Substantia nigra (tissue), 51 donors: ENCODE measurements at places on chromosomes 3 and 15.

- DNase-seq: no peak
Observed at GRCh38 chr3:43317461-43318316, 31.3 kb downstream of the SNRK start.

DNA sequence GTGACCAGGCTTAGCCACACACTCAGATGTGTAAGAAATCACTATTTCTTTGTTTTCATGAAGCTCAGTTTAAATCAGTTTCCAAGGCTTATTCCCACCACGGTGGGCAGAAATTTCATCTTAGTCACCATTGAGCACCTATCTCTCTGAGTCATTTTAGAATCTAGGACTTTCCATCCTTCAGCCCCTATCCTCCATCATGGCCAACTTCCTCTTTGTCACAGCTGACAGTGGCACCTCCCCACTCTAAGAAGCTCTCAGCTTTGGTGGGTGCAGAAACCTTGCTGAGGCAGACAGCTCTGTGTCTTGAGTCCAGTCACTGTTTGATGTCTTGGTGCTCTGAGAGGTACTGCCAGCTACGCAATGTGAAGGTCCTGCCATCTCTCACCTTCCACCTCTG, 32.9 kb downstream of the SNTN start:
- no peak for DNase-seq

DNA sequence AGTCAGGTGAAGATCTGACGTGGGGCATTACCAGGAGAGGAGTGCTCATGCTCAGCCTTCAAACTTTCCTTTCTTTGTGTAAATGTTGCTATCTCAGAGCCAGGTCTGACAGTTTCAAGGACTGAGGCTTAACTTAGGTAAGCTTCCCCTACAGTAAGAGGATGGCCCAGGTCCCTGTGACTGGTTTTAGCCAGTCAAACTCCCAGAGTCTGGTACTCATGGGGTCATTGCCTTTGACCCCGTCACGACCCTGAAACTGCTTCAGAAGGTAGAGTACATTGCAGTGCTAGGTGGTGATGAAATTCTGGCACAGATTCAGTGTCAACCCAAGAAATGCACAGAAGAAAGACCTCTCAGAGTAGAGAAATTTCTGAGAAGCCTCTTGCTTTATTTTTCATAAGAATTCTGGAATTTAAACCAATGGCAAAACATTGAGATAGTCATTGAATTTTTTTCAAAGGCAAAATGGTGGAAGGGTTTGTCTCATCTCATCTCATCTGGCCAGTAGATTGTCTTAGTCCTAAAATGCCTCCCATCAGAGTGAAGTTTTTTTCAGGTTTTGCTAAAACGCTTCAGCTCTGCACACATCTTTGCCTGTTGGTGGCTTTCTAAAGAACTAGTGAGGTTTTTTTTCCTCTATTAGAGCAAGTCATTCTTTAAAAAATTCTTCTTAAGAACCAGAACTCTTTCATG, 23.1 kb downstream of the ZBTB38 start:
- DNase-seq: no peak

DNA sequence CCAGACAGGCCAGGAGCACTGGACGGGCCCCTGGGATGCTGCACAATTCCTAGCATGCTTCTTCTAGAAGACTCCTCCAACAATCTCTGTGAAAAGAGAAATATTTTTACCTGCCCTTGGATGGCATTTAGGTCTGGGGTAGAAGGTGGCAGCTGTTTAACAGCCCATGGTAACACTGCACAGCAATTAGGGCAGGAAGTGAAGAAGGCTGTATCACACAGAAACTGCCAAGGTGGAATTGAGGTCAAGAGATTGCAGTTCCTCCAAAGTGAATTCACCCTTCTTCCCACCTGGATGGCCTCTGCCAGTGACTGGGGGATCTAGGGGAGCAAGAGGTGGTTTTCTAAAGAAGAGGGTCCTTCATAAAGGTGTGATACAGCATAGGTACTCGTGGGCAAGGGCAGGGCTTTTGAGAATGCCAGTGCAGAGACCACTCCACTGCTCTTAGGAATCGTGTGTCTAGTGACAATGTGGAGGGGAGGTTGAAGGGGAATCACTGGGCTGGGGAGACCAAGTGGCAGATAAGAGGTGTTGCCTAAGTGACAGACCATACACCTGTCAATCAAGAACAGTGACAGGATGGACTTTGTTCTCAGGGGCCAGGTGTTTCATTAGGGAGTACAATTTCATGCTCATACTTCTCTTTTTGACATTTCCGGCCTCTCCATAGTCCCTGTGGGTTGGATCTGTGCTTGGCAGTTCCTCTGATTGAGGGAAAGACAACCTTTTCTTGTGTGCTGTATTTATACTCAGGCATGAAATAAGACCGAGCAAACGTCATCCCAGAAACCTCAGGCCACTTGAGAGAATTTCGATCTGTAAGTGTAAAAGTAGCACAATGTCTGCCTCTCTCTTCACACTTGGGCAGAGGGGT, 83.5 kb upstream of the BCL6 start:
- no peak for DNase-seq

DNA sequence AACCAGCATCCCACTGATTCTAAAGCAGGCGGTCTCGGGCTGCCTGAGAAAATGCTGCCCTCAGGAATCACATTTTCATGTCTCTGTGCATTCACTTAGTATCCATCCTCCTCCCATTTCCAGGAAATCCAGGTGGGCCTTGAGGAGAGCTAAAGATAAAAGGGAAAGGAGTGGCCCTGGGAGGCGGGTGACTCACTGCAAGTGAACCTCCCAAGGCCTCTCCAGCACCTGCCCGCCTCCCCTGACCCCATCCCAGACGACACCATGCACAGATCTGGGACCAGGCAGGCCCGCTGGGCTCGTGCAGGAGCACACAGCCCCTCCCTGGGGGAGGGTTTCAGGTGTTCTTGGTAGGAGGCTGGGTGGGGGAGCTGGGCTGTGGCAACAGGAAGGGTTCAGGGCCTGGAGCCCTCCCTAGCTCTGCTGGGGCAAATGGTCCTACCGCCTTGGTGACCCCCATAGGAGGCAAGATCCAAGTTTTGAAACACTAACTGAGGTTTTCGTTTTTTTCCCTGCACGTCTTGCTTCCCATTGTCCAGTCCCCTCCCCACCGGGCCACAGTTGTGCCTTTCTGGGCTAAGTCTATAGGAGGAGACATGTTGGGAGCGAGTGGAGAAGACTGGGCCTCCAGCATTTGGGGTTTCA, 22.2 kb downstream of the MELTF start:
- DNase-seq: no peak

DNA sequence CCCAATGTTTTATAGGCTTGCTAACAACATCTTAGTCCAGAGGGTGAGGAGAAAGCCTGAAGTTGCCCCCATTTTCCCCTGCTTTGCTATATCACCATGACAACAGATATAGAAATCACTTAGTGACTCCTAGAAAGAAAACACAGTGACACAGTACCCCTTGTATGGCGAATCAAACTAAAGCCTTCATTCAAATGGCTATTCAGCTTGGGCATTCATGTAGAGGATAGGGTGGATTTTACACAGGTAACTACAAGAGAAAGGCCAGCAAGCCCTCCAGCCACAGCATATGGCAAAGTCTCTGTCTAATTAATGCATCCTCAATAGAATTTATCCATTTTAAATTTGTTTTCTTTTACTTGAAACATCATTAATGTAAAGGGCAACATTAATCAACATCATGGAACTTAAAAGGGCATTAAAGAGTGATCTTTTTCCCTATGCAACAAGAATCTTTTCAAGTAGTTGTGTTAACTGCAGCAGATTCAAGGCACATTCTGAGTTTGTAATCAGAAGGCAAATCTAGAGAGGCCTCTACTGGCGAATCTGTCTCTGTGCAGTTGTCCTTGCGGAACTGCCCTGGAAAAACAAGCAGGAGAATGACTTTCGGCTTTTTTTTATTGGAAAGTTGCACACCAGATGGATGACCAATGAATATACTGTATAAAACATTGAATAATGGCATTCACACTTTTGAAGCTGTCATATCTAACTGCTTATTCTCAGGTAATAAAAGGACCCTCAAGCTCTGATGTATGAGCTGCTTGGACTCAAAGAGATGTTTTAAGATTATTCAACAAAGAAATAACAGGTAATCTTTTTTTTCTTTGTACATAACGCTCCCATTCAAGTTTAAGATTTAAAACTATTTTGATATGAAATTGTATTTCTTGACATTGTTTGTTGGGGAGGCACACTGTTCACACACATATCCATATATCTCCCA, 621.7 kb upstream of the AGTR1 start:
- peak; percentile 8 for DNase-seq

DNA sequence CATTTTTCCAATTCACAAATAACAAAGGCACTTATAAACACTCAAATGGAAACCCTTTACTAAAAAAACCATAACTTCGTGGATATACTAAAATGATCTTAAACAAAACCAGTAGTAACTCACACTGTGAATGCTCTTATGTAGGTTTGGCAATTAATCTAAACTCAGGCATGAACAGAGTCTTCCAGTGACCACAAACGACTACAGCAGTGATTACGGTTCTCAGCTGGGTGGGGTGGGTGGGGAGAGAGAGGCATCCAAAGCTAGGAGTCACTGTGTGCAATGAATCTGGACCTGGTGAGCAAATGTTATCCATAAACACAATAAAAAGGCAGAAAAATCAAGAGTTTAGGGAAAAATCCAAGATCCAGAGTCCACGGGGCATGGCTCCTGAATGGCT, 21.3 kb downstream of the SLC12A8 start:
- no peak for DNase-seq

DNA sequence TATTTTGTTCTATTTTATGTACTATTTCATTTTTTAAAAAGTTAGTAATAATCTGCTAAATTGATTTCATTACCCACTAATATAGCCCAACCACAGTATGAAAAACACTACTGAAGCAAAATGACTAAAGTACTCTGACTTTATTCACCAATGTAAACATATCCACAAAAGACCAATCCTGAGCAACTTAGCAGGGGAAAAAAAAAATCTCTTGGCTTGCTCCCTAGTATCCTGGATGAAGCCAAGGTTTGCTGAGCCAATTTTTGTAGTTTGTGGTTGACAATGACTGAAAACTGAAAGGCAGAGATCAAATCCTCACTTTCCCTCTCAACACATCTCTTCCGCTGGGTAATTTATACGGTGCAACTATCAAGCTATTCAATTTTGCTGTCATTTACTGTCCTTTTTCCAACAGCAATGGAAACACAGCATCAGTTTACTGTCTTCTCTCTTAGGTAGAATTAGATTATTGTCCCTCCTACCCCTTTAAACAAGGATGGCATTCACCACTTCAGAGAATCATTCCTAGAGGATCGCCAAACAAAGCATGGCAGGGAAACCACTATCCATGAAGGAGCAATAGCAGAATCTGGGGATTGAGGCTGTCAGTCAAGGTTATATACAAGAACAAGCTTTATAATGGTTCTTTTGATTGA, 149.7 kb downstream of the THRB start:
- DNase-seq: no peak

- DNase-seq: no peak
Observed at GRCh38 chr3:71685686-71686085, 39.5 kb downstream of the EIF4E3 start.
